Bronchial smooth muscle cell (primary cell): ENCODE measurements at places on chromosomes 12 and 14. TPM values are rescaled to one million over a fixed set of nuclear protein-coding genes. Genes with fewer than 3 reads are reported as not detected.

NEUROD4 gene
- not detected in 2 replicates for total RNA-seq

FGF23 gene
- under 0.01 TPM in 1 of 2 replicates, not detected in the other for total RNA-seq

LRRC10 gene
- not detected in 2 replicates for total RNA-seq

KRT82 gene
- not detected in 2 replicates for total RNA-seq

ERBB3 gene
- 0.63 and 0.94 TPM in 2 replicates for total RNA-seq

MIA2 gene
- total RNA-seq: 6.5 and 13.4 TPM in 2 replicates

HOXC12 gene
- total RNA-seq: not detected in 2 replicates

CCDC177 gene
- total RNA-seq: 0.09 TPM in 1 of 2 replicates, not detected in the other

KRT81 gene
- total RNA-seq: under 0.01 TPM in 1 of 2 replicates, not detected in the other

IL22 gene
- not detected in 2 replicates for total RNA-seq

KLHDC2 gene
- 115 and 118 TPM in 2 replicates for total RNA-seq

EPYC gene
- not detected in 2 replicates for total RNA-seq

CLEC7A gene
- total RNA-seq: not detected in 2 replicates

FAR2 gene
- total RNA-seq: 2.1 and 5.2 TPM in 2 replicates

BMP4 gene
- 1.1 and 7.6 TPM in 2 replicates for total RNA-seq

TCL1B gene
- total RNA-seq: not detected in 2 replicates

ASCL1 gene
- not detected in 2 replicates for total RNA-seq

CABP1 gene
- 0.16 and 0.17 TPM in 2 replicates for total RNA-seq

KRT83 gene
- total RNA-seq: not detected in 2 replicates

TSPAN19 gene
- total RNA-seq: under 0.01 and 0.16 TPM in 2 replicates

IGFBP6 gene
- 1,620 and 3,493 TPM in 2 replicates for total RNA-seq

RHOJ gene
- total RNA-seq: 4.1 and 13.3 TPM in 2 replicates

RNASE11 gene
- total RNA-seq: not detected in 2 replicates

FAM181A gene
- not detected in 2 replicates for total RNA-seq

GLIPR1L2 gene
- total RNA-seq: 0.32 and 0.77 TPM in 2 replicates

FOXG1 gene
- 0.26 and 0.79 TPM in 2 replicates for total RNA-seq

KRT72 gene
- total RNA-seq: not detected in 2 replicates

GPR68 gene
- total RNA-seq: 10.4 and 42.4 TPM in 2 replicates

BEGAIN gene
- total RNA-seq: 0.17 TPM in 1 of 2 replicates, not detected in the other

SYCP3 gene
- under 0.01 and 0.34 TPM in 2 replicates for total RNA-seq

TTC5 gene
- total RNA-seq: 27.1 and 44.9 TPM in 2 replicates

JAG2 gene
- total RNA-seq: 2.4 and 2.7 TPM in 2 replicates

OR6C2 gene
- total RNA-seq: not detected in 2 replicates

KRT85 gene
- total RNA-seq: not detected in 2 replicates
